ENCODE measurements at places on chromosomes 6 and 20.

DNA sequence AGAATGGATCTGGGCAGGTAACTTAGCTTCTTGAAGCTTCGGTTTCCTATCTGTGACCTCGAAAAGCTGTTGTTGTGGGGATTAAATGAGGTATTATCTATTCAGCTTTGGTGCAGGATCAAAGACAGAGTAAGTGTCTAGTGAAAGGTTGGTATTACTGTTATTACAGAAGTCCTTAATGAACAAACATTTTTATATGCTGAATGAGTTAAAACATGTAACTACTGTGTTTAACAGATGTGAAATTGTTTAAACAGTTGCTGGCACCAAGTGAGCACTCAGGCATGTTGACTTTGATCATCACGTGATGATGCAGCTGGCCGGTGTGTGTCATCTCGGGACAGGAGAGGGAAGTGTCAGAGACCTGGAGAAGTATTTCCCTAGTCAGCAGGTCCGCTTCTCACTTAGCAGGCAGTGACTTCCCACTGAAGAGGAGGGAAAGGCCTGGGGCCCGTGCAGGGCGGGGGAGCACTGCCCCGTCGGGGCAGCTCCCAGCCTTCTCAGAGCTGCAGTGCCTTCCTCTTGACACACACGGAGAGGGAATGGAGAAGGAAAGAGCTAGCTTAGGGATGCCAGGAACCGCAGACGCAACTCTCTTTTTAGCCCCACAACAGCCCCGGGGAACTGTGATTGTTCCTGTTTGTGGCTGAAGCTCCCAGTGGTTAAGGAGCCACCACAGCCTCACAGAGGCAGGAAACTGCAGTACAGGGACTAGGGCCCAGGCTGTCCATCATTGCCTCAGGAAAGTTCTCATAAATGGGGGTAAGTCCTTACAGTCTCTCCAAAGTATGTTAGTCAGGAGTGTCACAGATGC, 18.0 kb downstream of the TUBB2A start:
- peak; percentile 89 for DNase-seq

DNA sequence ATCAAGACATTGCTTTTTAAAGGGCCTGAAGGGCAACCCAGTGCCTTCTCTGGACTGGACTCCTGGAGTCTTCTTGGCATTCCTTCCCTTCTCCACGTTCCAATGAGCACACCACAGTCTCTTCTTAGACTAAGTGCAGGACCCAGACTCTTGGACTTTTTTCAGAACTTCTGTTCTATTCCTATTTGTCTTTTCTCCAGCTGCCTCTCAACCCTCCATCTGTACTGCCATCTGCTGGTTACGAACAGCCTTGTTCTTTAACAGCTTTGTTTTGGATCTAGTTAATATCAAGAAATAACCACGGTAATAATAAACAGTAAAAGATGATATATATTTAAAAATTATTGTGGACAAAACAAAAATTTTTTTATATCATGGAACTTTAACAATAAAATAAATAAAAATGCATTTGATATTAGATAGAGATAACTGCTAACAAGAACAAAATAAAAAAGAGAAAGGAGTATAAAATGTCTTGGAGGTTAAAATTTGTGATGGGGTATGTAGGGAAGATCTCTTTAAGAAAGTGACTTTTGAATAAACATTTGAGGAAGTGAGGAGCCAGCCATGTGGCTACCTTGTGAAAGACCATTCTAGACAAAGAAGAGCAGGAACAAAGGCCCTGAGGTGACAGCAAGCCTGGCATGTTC, 105.1 kb upstream of the HCRTR2 start:
- peak; percentile 23 for DNase-seq

- no peak for DNase-seq
Observed at GRCh38 chr20:44756011-44756688, 10.5 kb downstream of the KCNK15 start.

GRCh38 chr20:59151820-59152219, 11.8 kb upstream of the ZNF831 start:
- DNase-seq, result no peak

DNA sequence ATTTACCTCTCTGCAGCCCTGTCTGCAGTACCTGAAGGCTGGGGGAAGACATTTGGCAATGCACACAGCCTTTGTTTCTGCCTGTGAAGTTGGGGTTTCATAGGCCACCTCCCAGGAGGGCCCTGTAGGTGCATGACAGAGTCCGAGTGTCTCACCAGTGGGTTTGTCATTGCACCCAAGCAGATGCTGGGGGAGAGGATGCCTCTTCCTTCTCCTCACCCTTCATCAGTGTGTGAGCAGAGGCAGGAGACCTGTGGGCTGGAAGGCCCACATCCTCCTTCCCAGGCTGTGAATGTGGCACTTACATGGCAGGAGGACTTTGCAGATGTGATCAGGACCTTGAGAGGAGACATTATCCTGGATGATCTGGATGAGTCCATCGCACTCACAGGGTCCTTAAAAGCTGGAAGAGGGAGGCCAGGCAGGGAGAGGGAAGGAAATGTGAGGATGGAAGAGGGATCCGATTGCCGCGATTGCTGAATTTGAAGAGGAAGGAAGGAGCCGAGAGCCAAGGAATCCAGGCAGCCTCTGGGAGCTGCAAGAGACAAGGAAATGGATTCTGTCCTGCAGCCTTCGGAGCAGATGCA, 30.4 kb downstream of the SYNJ2 start:
- DNase-seq, result no peak

DNA sequence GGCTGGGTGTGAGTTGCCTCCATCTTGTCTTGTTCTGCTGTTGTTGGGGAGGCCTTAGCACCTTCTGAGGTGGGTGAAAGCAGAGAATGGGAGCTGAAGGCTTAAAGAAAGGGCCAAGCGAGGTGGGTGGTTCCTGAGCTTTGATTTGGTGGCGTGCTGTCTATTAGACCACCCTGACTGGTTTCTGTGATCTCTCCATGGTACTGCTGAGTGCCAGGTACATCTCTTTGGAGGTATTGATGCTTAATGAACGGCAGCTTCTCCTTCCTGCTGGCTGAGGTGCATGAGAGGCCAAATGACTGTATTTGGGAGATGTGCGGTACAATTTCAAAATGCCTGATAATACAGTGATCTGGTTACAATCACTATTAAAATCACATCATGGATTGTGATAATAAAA, 15.4 kb downstream of the RIN2 start:
- DNase-seq, result no peak

- DNase-seq, result no peak
Observed at GRCh38 chr6:9875605-9876353, 539.1 kb downstream of the TFAP2A start.

DNA sequence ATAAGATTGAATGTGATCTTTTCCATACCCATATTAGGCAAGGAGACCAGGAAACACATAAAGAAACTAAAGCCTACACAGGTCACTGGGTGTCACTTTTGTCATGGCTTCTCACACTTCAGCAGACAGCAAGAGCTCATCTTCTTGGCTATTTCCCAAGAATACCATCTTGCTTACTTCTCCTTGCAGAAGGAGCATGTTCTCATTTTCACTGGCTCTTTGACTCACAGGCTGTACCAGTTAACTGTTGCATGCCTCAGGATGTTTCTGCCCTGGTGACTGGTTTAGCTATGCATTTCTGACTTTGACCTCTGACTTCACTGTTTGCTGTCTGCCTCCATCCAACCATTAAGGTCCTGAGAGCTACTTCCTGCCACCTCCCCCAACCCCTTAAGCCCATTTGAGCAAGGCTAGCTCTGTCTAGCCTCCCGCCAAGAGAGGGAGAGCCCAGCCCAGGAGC, 40.3 kb upstream of the OGFRL1 start:
- no peak for DNase-seq

- DNase-seq, result no peak
Observed at GRCh38 chr20:58669287-58670006, 18.4 kb downstream of the STX16 start.

- DNase-seq, result no peak
Observed at GRCh38 chr6:95551678-95552324, 25.5 kb upstream of the MANEA start.

All from NCI-H1105 treated with DMSO at 0.1 percent for 48 hours (cell line).